ENCODE measurements at places on chromosomes 12 and 14.
A peak's percentile ranks its signal among the peaks of the same experiment; 100 is the strongest.

DNA sequence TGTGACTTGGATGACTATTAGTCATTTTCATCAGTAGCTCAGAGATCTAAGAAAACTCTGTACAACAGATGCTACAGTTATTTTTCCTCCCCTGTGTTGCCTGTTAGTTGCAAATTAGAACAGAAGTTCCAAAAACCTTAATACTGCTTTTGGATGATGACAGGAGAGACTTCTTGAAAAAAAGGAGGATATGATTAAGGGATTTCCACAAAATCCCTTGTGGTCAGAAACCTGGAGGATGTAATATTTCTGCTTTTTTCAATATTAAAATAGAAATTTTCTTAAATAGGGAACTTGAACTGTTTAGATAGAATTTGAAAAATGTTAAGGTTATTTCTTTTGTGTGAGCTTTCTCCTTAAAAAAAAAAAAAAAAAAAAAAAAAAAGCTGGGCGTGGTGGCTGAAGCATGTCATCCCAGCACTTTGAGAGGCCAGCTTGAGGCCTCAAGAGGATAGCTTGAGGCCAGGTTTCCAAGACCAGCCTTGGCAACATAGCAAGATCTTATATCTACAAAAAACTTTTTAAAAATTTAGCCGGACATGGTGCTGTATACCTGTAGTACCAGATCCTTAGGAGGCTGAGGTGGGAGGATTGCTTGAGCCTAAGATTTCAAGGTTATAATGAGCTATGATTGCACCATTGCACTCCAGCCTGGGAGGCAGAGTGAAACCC is 14.1 kb downstream of the CMAS start:
- DNase-seq: no peak

DNA sequence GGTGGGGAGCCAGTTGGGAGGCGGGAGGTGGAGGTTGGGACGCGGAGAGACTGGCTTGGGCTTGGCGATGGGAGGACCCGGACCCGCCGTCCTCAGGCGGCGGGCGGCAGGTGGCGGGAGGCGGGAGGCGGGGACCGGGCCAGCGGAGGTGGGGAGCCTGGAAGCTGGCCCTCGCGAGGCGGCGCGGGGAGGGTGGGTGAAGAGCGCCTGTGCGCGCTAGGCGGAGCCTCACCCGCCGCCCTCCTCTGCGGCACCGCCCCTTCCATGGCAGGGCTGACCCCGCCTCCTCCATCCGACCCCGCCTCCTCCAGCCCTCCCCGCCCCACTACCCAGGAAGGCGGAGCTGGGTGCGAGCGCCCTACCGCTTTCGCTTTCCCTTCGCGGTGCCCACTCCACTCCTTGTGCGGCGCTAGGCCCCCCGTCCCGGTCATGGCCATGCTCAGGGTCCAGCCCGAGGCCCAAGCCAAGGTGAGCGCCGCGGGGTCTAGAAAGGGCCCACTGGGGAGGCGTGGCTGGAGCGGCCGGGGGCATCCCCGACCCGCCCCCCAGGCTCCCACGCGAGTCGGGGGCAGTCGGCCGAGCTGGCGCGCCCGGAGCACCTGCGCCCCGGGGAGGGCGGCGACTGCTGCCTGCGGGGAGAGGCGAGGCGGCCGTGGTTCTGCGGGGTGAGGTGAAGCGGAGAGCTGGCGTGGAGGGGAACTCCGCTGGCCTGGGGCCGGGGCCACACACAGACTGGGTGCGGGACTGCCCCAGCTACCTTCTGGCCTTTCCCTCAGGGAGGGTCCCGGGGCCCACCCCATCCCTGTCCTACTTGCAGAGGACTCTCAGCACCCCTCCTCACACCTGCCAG is at the start of gene PSME1:
Gene PSME1 (plus strand): TSS at position 361 of the 850 bp plus-strand sequence. CDS start 69 bp downstream, at position 430.
- peak; percentile 98 for DNase-seq

DNA sequence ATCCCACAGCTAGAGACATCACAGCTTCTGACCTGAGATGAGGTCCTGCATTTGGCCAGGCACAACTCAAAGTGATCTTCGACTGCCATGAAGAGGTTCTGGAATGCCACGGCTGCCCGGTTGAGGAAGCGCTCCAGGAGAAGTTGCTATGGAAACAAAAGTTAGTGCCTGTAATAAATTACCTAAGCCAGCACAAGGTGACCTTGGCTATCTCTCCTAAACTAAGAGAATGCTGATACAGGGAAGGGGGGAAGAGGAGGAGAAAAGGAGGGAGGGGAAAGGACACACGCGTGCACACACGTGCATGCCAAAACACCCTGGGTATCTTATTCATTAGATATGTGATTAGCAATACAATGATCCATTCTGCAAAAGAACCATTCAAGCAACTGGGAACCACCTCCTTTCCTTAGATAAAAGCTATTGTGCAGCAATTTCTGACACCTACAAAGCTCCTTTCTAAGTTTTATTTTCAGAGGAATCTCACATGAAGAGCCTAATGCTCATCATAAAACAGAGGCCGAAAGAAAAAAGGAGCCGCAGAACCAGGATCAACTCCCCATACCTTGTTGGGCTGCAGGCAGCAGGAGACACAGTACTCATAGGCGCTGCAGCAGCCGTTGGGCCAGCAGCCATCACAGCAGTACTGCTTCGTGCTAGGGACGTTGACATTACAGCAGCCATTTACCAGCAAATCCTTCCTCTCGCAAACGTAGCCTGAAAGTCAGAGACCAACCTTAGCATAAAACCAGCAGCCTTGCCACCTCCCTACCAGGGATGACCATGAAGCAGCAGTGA is 17.9 kb downstream of the SPRING1 start:
- DNase-seq: no peak

DNA sequence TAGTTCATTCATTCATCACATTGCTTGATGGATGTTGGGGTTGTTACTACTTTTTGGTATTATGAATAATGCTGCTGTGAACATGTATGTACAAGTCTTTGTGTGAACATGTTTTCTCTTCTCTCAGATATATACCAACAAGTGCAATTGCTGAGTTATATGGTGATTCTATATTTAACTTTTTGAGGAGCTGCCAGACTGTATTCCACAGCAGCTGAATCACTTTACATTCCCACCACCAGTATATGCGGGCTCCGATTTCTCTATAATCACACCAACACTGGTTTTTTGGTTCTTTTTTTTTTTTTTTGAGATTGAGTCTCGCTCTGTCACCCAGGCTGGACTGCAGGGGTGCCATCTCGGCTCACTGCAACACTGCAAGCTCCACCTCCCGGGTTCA is 22.2 kb upstream of the PLEKHG6 start:
- no peak for DNase-seq
